ENCODE measurements at places on chromosomes 6 and 20.

DNA sequence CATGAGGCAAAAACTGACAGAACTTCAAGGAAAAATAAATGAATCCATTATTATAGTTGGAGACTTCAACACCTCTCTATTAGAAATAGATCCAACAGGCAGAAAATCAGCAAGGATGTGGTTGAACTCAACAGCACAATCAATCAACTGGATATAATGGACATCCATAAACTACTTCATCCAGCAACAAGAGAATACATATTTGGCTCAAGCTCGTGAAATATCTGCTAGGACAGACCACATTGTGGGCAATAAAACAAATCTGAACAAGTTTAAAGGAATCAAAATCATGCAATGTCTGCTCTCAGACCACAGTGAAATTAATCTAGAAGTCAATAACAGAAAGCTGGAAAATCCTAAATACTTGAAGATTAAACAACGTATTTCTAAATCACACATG is 362.6 kb downstream of the CD109 start:
- DNase-seq: no peak

DNA sequence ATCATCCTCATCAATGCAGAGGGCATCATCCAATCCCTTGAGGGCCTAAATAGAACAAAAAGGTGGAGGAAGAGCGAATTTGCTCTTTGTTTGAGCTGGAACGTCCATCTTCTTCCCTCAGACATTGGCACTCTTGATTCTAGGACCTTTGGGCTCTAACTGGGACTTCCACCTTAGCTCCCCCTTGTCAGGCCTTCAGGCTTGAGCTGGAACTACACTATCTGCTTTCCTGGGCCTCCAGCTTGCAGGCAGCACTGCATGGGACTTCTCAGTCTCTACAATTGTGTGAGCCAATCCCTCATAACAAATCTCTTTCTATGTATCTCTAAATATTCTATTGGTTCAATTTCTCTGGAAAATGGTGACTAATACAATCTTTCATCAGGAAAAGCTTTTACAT is 155.4 kb downstream of the MCHR2 start:
- no peak for DNase-seq

DNA sequence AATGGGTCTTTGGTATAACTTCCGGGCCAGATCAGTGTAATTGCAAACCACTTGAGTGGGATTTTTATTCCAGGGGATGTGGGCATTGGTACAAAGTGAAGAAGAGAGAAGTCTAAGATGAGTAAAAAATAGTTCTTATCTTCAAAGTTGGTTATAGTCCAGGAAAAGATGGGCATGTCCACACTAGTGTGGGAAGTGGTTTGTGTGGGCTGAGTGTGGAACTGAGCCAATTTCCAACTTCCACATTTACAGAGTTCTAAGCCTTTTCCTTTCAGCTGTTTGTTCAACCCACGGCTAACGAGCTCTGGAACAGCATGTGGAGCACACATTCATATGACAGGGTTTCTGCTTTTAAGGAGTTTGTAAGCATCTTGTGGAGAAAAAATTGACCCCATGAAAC is 72.3 kb upstream of the IFNGR1 start:
- no peak for DNase-seq

DNA sequence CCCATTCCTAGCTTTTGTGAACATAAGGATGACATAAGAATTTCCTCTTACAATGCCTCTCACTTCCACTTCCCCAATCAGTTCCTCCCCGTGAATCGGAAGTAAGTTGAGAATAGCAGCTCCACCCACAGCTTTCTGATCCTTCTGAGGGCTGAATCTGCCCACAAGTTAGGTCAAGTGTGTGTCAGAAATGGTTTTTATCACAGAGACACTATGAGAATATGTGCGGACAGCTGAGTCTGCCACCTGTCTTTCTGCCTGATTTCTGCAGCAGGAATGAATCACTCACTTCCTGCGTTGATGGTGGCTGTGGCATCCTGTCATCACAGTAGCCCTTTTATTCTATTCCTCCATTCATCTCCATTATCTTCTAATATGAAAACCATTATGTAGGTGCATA is 70.2 kb downstream of the RIN2 start:
- no peak for DNase-seq

- DNase-seq: no peak
Measured at GRCh38 chr6:98678481-98678880, 155.9 kb upstream of the POU3F2 start.

DNA sequence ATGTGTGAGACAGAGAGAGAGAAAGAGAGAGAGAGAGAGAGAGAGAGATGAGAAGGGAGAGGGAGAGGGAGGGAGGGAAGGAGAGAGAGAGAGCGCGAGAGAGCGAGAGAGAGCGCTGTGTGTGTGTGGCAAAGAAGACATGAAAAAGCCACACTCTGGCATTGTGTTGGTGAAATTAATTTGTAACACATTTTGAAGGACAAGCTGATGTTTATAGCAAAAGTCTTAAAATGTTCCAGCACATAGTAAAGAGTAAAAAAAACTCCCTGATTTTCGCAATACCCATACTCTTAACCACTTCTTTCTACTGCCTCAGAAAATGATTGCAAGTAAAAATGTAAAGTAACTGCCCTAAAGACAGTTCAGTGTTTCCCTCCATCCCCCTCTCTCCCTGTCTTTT is 56.7 kb downstream of the SLC22A1 start:
- no peak for DNase-seq

DNA sequence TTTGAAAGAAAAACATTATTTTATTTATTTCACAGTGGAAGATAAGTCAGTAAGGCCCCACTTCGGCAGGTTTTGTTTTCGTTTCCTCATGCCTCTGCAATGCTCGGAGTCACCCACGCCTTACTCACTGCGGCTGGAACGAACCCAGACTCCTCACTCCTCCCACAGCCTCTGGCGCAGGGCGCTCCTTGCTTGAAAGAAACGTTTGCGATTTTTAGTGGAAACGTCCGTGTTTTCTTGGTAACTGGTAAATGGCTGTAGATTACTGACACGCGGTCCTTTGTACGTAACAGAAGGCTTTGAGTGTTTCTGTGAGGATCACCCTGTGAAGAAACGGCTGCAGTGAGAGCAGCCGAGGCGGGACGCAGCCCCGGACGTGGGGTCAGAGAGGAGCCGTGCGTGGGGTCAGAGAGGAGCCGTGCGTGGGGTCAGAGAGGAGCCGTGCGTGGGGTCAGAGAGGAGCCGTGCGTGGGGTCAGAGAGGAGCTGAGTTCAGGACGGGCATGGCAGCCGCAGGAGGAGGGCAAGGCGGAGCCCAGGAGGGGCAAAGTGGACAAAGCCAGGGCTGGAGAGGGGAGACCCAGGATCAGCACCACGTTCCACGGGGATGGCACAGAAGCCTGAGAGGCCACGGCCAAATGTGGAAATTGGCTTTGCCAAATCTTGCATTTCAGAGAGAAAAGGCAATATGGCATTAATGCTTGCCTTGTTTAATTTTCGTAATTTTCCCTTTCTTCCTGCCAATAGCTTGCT is 198.6 kb upstream of the THBS2 start:
- peak; percentile 90 for DNase-seq

- no peak for DNase-seq
Measured at GRCh38 chr6:52077180-52077884, 10.1 kb downstream of the PKHD1 start.

DNA sequence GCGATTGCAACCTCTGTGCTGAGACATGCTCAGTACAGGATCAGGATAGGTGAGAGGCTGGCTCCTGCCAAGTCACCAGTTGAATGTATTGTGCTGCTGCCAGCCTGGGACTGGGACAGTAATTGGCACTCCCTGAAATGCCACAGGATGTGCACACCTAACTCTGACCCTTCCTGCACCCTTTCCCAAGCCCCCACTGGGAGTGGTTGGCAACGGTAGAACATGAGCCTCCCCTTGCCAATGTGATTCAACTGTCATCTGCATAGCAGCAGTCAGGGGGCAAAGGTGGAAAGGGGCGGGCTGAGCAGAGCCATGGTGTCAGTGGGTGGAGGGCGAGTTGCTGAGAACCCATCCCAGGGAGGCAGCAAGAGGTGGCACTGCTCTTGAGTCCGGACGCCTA is 15.4 kb downstream of the SPINT3 start:
- no peak for DNase-seq

DNA sequence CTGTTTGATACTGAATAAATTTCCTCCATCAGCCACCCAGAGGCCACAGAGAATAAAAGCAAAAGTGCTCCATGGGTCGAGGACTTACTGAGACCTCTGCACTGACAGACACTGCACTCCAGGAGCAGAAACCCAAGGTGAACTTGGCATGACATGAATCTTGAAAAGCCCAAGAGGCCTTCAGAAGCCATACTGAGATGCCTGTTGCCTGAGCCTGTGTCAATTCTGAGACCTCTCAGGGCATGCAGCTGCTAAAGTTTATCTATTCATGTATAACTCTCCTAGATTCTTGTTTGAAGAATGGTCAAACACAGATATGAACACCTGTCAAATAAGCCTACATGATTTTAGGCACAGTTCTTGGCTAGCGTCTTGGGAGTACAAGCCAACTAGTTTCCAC is 145.7 kb downstream of the KIF16B start:
- no peak for DNase-seq

DNA sequence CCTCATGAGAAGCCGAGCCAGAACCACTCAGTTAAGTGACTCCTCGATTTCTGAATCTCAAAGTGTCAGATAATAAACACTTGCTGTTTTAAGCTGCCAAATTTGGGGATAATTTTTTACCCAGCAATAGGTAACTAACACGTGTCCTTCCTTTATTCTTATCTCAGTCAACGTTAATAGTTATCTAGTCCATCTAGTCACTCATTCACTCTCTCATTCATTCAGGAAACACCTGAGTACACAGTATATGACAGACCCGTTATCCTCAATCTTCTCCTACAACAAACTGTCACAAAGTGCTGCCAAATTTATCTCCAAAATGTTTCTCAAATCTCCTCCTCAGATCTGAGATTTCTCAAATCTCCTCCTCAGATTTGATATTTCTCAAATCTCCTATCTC is 13.1 kb downstream of the FAM184A start:
- DNase-seq: no peak

GRCh38 chr6:163008626-163009025 is 280.9 kb downstream of the PACRG start:
- no peak for DNase-seq

Measured in SJSA1 (cell line).